ENCODE measurements at places on chromosomes 13 and 19.

- DNase-seq, result no peak
Observed at GRCh38 chr19:1997353-1998233, 17.9 kb downstream of the BTBD2 start.

- no peak for DNase-seq
Observed at GRCh38 chr19:8655340-8655709, 24.9 kb downstream of the NFILZ start.

DNA sequence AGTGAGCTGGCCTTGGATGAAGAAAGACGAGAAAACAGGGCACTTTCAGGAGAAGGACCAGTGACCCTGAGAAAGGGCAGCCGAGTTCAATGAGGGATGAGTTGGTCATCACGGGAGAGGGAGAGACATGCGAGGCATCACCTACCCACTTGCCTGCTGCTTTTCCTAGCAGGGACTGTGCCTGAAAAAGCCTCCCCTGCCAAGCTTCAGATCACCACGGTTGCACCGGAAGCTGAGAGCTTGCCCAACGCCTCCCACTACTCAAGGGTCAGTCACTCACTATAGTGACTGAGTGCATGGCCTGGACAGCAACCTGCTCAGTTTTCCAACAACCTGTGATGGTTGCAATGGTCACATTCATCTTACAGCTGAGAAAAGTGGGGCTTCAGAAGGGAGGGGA is 12.6 kb upstream of the EPHX3 start:
- DNase-seq, result no peak

- DNase-seq, result no peak
Observed at GRCh38 chr13:29266261-29266660, 329.2 kb downstream of the SLC7A1 start.

DNA sequence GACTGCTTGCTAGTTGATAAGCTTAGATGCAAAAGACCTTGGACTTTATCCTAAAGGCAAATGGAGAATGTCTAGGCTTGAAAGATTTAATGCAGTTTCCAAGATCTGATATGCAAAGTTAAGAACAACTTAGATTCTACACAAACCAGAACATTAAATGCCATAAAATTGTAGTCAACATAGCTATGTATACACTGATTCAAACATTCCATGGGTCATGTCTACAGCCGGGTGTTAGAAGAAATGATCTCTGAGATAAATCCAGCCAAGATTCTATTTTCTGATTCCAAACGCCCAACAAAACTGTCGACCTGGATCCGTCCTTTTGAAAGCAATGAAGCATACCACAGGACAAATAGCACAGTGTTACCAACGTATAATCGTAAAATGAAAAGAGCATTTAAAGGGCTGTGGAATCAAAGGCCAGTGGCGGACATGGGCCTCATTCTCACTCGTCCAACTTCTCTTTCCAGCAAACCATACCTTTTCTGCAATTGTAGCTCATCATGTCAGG is 52.7 kb downstream of the KCTD12 start:
- DNase-seq, result no peak

GRCh38 chr13:98847780-98848179 is 95.3 kb upstream of the SLC15A1 start:
- no peak for DNase-seq

DNA sequence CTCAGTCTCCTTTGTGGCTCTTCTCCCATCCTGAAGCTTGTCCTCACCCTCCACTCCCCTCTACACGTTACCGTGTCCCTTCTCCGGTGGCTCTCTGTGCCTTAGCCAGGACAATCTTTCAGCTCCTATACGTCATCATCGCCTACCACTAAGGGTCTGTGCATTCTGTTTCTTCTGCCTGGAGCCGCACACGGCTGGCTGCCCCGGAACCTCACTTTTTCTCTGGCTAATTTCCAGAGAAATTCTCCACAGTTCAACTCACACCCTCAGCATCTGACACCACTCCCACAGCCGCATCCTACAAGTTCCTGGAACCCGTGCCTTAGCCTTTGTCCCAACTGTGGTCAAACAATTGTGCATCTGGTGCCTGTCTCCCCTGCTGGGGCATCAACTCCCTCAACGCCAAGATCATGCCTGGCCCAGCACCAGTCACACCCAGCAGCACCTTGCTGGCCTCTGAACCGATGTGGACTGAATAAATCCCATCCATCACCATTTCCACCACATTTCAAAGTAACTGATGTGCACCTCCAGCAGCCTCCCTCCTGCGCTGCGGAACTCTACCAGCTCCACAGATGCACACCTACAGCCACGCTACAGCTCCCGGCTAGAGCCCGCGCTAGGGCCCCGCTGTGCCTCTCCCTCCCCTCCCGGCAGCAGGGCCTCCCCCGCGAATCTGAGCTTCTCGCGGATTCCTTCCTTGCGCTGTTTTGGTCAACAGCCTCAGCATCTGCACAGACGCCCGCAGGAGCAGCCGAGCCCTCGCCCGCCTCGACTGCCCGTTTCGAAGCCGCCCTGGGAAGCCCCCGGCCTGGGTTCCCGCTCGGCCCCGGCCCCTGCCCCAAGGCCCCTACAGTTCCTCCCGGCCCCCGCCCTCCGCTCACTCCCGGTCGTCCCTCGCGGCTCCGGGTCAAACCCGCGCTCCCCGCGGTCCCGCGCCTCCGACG is 689 bp downstream of the DCUN1D2 start:
- no peak for DNase-seq

GRCh38 chr19:5246554-5247155 is 94.0 kb downstream of the PTPRS start:
- no peak for DNase-seq

- no peak for DNase-seq
Observed at GRCh38 chr19:11378319-11379189, 4.1 kb downstream of the SWSAP1 start.

GRCh38 chr19:39915101-39915847 is 19.2 kb downstream of the FCGBP start:
- DNase-seq, result no peak

GRCh38 chr13:112104881-112105234 is 37.9 kb downstream of the SOX1 start:
- DNase-seq, result no peak

GRCh38 chr13:46531953-46532352 is 21.0 kb upstream of the LRCH1 start:
- DNase-seq, result no peak

DNA sequence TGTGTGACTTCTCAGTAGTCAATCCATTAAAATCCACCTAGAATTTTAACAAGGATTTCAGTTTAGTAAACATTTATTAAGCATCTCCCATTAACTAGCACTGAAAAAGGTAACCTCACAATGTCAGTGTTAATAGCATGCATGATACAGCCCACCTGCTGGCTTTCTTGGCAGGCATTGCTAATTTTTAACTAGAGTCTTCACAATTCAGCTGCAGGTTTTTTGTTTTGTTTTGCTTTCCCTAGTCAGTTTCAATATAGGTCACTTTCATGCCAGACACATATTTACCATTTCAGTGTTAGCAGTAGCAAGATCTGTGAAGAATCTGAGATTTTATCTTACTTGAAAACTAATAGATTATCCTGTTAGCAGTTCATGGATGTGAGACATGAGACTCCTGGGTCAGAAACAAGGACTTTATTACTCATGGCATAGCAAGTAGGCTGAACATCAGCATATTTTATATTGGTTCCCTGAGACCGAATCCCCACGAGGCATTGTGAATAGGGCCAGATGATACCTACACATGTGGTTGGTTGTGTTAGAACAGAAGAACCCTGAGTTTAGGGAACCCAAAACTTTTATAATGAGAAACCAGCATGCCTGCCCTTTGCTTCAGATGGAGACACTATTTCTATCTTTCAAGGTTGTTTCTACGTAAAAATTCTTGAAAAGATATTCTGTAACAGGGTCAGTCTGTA is 198.0 kb upstream of the HTR2A start:
- DNase-seq, result no peak

- DNase-seq, result no peak
Observed at GRCh38 chr19:1206864-1207450, 1.4 kb downstream of the STK11 start.

GRCh38 chr13:79674765-79675515 is 194.0 kb downstream of the NDFIP2 start:
- no peak for DNase-seq

- no peak for DNase-seq
Observed at GRCh38 chr13:47310401-47310800, 413.5 kb upstream of the HTR2A start.

- DNase-seq, result no peak
Observed at GRCh38 chr13:39378306-39378705, 224.7 kb downstream of the LHFPL6 start.

GRCh38 chr19:4322942-4323665 is 15.5 kb downstream of the STAP2 start:
- DNase-seq, result no peak

DNA sequence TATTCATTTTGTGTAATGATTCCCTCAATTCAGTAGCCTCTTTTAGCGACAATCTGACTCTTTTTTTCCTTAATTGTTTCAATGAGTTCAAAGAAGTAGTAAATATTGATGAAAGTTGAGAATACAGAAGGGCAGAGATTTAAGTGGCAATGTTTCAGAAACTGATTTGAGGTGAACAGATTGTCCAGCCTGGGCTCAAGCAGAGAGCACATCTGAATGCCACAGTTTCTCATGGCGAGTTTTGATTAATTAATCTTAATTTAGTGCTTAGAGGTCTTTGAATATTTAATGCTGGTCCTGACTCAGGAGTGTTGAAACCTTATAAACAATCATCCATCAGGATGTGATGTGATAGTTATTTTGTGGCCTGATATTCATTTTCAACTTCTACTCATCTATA is 890.7 kb upstream of the SLITRK6 start:
- DNase-seq, result no peak

DNA sequence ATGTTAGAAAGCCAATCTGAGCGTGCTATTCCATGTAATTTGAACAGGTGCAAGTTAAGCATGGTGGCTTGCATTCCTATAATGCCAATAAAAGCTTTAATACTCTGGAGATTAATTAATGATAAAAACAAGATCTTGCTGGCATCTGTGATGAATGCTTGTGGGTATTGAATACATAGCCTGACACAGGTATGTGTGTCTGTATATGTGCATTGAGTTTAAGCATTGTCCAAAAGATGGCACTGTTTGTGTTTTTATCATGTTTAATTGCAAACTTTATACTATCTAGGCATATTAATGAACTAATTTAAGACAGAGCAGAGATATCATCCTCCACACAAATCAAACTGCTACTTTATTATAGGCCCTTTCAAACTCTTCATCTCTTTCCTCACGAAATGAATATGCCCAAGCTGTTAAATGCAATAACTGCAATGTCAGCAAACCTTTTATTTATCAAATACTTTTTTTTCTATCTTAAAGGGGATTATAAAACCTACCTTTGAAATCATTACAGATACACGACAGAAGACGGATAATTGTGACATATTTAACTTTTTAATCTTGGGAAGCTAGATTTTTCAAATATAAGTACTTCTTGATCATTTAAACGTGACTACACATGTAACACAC is 86.5 kb downstream of the TNFSF11 start:
- DNase-seq, result no peak

DNA sequence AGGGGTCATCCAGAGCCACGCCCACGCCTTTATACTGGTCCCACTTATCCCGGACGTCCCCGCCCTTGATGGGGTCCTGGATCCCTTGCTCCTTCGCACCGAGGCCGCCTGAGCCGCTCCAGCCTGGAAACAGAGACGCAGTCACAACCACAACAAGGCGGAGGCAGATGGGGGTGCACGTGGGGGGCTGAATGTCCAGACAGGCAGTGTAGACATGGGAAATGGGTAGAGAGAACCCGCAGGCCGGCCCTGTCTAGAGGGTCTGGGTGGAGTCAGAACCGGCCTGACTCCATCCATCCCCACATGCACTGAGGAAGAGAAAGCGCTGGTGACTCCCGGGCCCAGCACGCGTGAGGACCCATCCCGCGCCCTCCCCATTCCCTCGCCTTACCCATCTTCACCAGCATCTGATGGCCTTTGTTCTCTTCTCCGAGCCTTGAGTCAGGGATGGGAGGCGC is 23.0 kb downstream of the CHERP start:
- no peak for DNase-seq

DNA sequence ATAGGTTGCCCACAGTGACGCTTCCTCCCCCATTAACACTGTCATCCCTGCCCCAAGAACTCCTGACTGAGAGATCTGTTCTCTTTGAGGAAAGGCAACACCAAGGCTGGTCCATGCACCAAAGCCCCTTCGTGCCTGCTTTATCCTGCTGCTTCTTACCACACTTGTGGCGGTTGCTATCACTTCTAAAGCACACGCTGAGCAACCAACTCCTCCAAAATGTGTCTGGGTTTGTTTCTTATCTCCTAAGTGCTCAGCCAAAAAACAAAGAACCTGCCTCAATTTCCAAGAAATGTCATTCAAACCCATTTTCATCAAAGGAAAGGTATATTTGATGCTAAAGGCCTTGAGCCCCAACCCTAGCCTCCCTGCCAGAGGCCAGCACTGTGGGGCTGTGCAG is 14.6 kb downstream of the ATP7B start:
- no peak for DNase-seq

DNA sequence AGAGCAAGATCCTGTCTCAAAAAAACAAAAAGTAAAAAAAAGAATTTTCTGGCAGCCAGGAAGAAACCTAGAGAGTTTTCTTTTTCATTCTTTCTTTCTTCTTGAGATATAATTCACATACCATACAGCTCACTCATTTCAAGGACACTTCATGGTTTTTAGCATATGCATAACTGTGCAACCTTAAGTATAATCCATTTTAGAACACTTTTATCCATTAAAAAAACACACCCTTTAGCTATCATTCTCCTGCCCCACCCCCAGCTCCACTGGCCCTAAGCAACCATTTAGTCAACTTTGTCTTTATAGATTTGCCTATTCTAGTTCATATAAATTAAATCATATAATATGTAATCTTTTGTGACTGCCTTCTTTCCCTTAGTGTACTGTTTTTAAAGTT is 8.1 kb upstream of the IPO5 start:
- no peak for DNase-seq

GRCh38 chr19:31146546-31147183 is 202.6 kb downstream of the TSHZ3 start:
- DNase-seq, result no peak

GRCh38 chr13:27997904-27998522 is 9.5 kb upstream of the URAD start:
- DNase-seq, result peak; percentile 1
